ENCODE measurements at places on chromosomes 11 and 22.

- DNase-seq: no peak
These were observed 156.0 kb downstream of the MPPED1 start for GRCh38 chr22:43567691-43568324.

DNA sequence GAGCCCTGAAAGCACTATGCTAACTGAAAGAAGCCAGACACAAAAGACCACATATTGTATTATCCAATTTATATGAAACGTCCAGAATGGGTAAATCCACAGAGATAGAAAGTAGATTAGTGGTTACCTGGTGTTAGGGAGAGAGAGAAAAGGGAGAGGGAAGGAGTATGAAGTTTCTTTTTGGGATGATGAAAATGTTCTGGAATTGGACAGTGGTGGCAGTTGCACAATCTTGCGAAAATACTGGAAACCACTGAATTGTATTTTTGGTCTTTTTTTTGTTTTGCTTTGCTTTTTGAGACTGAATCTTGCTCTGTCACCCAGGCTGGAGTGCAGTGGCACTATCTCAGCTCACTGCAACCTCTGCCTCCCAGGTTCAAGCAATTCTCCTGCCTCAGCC is 63.5 kb downstream of the MRTFA start:
- DNase-seq: no peak

DNA sequence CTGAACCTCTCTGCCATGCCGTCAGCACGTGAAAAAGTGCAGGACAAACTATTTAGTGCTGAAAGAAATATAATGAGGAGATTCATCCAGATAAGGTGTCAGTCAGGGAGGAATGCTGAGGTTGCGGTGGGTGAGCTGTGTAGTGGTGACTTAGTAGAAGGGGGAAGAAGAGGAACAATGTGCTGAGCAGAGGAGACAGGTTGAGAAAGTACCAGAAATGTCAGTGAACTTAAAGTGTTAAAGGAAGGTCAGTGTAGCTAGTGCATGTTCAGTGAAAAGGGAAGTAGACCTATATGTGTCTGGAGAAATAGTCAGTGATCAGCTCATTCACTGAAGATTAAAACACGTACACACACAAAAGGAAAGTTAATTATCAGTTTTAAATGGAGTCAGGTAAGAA is 237.6 kb upstream of the CCDC179 start:
- no peak for DNase-seq

DNA sequence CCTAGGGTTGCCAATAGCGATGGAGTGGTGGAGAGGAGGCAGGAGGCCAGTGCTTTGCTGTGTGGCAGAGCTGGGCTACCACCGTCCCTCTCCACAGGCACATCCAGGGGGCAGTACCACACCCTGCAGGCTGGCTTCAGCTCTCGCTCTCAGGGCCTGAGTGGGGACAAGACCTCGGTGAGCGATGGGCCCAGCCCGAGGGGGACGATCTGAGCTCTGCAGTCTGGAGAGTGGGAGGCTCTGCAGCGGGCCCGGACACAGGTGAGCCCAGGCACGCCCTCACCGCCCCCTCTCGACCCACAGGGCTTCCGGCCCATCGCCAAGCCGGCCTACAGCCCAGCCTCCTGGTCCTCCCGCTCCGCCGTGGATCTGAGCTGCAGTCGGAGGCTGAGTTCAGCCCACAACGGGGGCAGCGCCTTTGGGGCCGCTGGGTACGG is 2.5 kb downstream of the PKP3 start:
- peak; percentile 37 for DNase-seq

- DNase-seq: no peak
These were observed 7.4 kb downstream of the TMEM9B start for GRCh38 chr11:8956860-8957259.

DNA sequence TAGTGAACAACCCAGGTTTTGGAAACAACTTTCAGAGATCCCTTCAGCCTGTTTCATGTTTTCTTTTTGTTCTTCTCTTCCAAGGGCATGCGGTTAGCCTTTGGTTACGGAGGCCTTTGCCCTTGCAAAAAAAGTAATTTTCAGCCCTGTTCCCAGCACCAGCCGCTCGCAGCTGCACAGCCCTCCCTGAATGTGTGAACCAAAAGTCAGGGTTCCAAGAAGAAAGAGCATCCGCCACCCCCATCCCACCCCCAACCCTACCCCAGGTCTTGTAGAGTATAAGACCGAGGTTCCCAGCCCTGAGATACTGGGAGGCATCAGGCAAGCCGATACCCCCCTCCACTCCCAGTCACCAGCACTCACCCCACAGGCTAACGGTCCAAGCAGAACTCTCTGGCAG is 56.4 kb downstream of the IGLL1 start:
- DNase-seq: no peak

GRCh38 chr11:122131126-122131525 is 15.1 kb upstream of the BLID start:
- DNase-seq: no peak

DNA sequence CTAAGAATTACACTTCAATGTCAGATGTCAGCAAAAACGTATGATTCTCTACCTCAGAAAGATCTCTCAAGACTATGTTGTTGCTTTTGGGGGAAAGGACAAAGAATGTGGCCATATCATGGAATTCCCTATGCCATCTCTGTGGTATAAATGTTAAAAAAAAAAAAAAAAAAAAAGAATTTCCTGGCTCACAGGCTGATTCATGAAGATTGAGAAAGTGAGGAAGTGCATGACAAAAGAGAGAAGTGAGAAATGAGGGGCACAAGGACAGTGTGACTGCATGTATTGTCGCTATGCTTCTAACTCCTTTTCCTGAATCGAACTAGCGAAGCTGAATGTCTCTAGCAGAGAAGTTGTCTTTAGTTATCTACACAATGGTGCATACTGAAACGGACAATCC is 80.6 kb upstream of the CARD18 start:
- DNase-seq: no peak

DNA sequence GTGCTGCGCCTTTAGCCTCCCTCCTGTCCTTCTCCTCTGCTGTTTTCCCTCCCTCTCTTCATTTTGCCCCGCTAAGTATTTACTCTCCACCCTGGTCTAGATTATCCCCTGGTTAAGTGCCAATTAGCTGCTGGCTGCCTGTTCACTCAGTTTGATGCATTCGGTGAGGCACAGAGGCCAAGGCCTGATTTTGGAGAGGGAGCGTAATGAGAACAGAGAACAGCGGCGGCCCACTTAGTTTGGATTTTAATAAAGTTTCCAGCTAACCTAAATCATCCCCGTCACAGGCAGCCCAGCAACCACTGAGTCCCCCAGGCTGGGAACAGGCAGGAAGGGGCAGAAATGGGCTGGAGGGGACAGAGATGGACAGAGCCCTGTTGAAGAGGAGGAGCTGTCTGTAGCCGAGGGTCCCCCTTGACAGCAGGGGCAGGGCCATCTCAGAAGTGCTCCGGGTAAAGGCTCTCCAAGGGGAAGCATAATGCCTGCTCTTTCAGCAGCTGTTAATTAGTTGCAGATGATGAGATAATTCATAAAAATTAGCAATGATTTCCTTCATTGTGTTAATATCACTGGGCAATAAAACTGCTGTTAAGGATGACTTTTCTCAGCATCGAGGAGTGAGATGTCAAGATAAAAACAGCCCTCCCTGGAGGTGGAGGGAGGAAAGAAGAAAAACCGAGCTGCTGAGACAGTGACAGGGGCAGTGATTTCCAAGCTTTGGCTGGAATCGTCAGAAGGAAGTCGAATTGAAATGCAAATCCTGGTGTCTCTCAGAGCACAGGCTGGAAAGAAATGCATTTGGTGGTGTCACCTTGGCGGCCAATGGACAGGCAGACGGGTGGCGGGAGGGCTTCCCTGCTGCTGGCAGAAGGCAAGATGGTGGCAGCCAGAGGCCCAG is 170.1 kb downstream of the GRIK4 start:
- DNase-seq: no peak
